ENCODE measurements at places on chromosomes 2 and 18. TPM values are rescaled to one million over a fixed set of nuclear protein-coding genes. Genes with fewer than 3 reads are reported as not detected.

Gene MYO7B
- polyA plus RNA-seq, result 2.2 TPM

Gene MYOM1
- 0.85 TPM for polyA plus RNA-seq

Gene MC2R
- polyA plus RNA-seq, result not detected

Gene GRB14
- polyA plus RNA-seq, result 1.1 TPM

Gene CNGA3
- 0.06 TPM for polyA plus RNA-seq

Gene MAB21L4
- polyA plus RNA-seq, result 8.7 TPM

Gene CGREF1
- polyA plus RNA-seq, result 0.80 TPM

Gene SLC30A3
- 0.37 TPM for polyA plus RNA-seq

Gene MPPE1
- 46.7 TPM for polyA plus RNA-seq

Data from lung (tissue), 17 donors.